ENCODE measurements at places on chromosomes 16 and 17. TPM values are rescaled to one million over a fixed set of nuclear protein-coding genes. Genes with fewer than 3 reads are reported as not detected.

The SLC9A5 gene
- total RNA-seq, result 1.6 TPM

The ZNHIT3 gene
- 23.6 TPM for total RNA-seq

The GABARAPL2 gene
- 44.6 TPM for total RNA-seq

The WFIKKN1 gene
- 0.22 TPM for total RNA-seq

The MRPL58 gene
- 40.9 TPM for total RNA-seq

The ALOX12B gene
- not detected for total RNA-seq

The CES4A gene
- total RNA-seq, result 2.7 TPM

The LSM12 gene
- 40.5 TPM for total RNA-seq

The PVALEF gene
- not detected for total RNA-seq

The PPP1R1B gene
- total RNA-seq, result not detected

The GNG13 gene
- not detected for total RNA-seq

The TAT gene
- total RNA-seq, result not detected

The NPIPA5 gene
- total RNA-seq, result 4.2 TPM

The ERBB2 gene
- 34.6 TPM for total RNA-seq

The SCGB1C2 gene
- not detected for total RNA-seq

The TP53TG3 gene
- total RNA-seq, result not detected

The DBNDD1 gene
- total RNA-seq, result 0.72 TPM

The CCDC102A gene
- total RNA-seq, result 16.2 TPM

The TBC1D3L gene
- total RNA-seq, result 3.1 TPM

The CCDC40 gene
- total RNA-seq, result 3.0 TPM

The SLC12A3 gene
- total RNA-seq, result not detected

The INTS2 gene
- 22.6 TPM for total RNA-seq

The PDILT gene
- total RNA-seq, result not detected

The PERCC1 gene
- not detected for total RNA-seq

The ORMDL3 gene
- 38.5 TPM for total RNA-seq

The TERB1 gene
- not detected for total RNA-seq

The KRTAP9-7 gene
- not detected for total RNA-seq

The FBXO31 gene
- 31.6 TPM for total RNA-seq

The TPSD1 gene
- total RNA-seq, result not detected

The OR3A2 gene
- 1.7 TPM for total RNA-seq

The TNS4 gene
- total RNA-seq, result 0.14 TPM

The CA7 gene
- not detected for total RNA-seq

The HS3ST6 gene
- not detected for total RNA-seq

The KCNJ12 gene
- total RNA-seq, result under 0.01 TPM

The HOXB9 gene
- total RNA-seq, result not detected

The SCNN1B gene
- total RNA-seq, result not detected

The CRHR1 gene
- not detected for total RNA-seq

The OR1A1 gene
- total RNA-seq, result not detected

The RDM1 gene
- total RNA-seq, result not detected

The CRYBA1 gene
- not detected for total RNA-seq

The WNT9B gene
- total RNA-seq, result not detected

The KCNJ2 gene
- 2.9 TPM for total RNA-seq

The HLF gene
- not detected for total RNA-seq

The TLCD2 gene
- total RNA-seq, result 5.3 TPM

The CD79B gene
- not detected for total RNA-seq

The ZACN gene
- not detected for total RNA-seq

The CACNG3 gene
- not detected for total RNA-seq

The WFIKKN2 gene
- total RNA-seq, result not detected

The CD300LB gene
- not detected for total RNA-seq

The RAB11FIP4 gene
- total RNA-seq, result 0.44 TPM

The KRTAP9-8 gene
- not detected for total RNA-seq
